ENCODE measurements at places on chromosomes 4 and X. TPM values are rescaled to one million over a fixed set of nuclear protein-coding genes. Genes with fewer than 3 reads are reported as not detected.

DNA sequence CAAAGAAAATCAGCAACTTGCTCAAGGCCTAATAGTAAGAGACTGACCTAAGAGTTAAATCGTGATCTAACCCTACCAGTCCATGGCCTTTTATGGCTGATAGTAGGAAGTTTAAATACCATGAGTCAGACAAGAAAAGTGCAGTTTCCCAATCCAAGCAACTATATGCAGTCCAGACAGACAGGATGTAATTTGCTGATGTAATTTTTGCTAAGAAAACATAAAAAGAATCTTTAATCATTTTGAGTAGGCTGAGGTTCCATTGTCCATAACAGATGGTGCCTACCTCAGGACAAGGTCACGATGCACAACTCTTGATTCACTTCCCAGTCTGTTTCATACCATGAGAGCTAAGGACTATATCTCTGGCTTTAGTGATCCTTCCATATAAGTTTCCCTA is 317.5 kb upstream of the GRIA3 start:
- no peak overlapping the region for H3K27ac ChIP-seq
- H3K27me3 ChIP-seq: no peaks in the 10 kb centered on the region
- H3K36me3 ChIP-seq: no peaks in the 10 kb centered on the region
- no peak overlapping the region for H3K4me3 ChIP-seq
- no peak for DNase-seq

- no peak overlapping the region for H3K27ac ChIP-seq
- H3K36me3 ChIP-seq: no peaks in the 10 kb centered on the region
- DNase-seq: no peak
- no peak overlapping the region for H3K4me3 ChIP-seq
Observed at GRCh38 chr4:52094376-52095145, 43.5 kb downstream of the SPATA18 start.

DNA sequence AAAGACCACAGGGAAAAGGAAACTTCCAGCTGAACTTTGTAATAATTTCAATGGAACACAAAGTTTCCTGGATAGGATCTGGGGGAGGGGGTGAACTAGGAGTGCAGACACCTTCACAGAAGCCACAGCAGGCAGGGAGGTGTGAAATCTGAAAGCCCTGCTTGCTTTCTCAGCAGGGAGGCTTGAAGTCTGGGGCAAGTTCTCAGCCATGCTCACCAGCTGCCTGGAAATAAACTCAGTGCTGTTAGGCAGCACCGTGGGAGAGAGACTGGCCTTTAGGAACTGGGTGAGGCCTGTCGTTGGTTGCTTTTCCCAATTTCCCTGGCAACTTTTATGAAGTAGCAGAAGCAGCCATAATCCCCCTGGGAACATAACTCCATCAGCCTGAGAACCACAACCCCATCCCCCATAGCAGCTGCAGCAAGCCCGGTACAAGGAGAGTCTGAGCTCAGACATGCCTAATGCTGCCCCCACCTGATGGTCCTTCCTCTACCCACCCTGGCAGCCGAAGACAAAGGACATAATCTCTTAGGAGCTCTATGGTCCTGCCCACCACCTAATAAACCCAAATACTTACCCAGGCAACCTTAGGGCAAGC is 39.2 kb upstream of the NMU start:
- H3K4me3 ChIP-seq: no peak overlapping the region
- no peak for DNase-seq
- H3K27me3 ChIP-seq: peaks cover 3% of the 10 kb centered on the region
- no peaks in the 10 kb centered on the region for H3K36me3 ChIP-seq

- H3K4me1 ChIP-seq: no peaks in the 10 kb centered on the region
- peaks cover 5% of the 10 kb centered on the region for H3K27me3 ChIP-seq
- no peak for DNase-seq
- H3K4me3 ChIP-seq: no peak overlapping the region
- no peaks in the 10 kb centered on the region for H3K36me3 ChIP-seq
Observed at GRCh38 chrX:101986586-101986985, 54.8 kb upstream of the ZMAT1 start.

GRCh38 chr4:84568496-84568895 is 14.4 kb upstream of the CDS1 start:
- H3K4me1 ChIP-seq: no peaks in the 10 kb centered on the region
- no peak overlapping the region for H3K27ac ChIP-seq
- H3K4me3 ChIP-seq: no peak overlapping the region
- H3K36me3 ChIP-seq: no peaks in the 10 kb centered on the region
- DNase-seq: no peak

DNA sequence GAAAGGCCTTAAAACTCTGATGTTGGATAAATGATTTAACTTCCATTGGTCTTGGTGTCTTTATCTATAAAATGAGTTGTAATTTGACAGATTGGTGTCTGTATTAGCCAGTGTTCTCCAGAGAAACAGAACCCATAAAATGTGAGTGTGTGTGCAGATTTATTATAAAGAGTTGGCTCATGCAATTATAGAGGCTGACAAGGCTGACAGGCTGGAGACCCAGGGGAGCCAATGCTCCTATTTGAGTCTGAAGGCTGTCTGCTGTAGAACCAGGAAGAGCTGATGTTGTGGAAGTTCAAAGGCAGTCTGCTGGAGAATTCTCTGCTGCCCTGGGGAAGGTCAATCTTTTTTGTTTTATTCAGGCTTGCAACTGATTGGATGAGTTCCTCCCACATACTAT is 131.7 kb downstream of the SLC4A4 start:
- H3K27ac ChIP-seq: no peak overlapping the region
- H3K36me3 ChIP-seq: peaks cover 21% of the 10 kb centered on the region
- no peaks in the 10 kb centered on the region for H3K4me1 ChIP-seq
- H3K27me3 ChIP-seq: no peaks in the 10 kb centered on the region

DNA sequence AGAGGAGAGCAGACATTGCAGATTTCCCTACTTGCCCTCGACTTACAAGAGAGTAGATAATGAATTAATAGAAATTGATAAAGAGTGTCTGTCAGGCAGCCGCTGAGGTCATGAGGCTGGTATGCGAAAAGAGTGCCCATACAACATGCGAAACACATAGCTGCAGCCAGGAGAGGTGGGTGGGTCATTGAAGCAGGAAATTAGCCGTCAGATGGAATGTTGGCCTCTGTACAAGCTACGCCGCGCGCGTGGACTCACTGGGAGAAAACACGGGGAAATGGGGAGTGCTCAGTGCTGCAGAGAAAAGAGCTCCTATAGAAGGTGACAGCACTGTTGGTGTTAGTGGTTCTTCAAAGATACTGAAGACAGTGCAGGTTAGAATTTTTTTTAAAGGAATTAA is 125.1 kb downstream of the RAPGEF2 start:
- H3K27ac ChIP-seq: peak overlapping the region; percentile 90
- H3K4me3 ChIP-seq: no peak overlapping the region
- DNase-seq: peak; percentile 89
- H3K4me1 ChIP-seq: peaks cover 4% of the 10 kb centered on the region

DNA sequence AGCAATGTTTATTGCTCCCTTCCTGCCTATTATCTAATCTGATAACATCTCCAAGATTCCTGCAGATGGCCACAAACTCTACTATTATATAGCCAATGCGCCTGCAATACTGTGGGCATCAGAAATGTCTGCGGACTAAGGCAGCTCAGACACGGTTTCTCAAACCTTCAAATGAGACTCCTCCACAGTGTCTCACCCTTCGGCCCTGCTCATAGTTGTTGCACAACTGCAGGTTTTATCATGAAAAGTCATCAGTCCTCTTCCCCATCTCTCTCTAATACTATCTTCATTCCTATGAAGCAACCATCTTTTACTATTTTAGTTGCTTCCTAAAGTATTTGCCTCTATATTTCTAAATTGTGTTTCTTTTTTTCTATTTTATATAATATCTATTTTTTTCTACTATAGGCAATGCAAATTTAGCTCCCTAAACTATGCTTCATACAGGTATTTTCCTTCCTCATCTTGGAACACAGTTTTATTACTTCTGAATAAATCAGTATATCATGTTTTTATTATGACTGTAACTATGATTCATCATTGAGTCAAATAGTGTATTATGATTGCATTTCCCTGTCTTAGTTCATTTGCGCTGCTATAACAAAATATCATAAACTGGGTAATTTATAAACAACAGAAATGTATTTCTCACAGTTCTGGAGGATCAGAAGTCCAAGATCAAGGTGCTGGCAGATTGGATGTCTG is 129.7 kb upstream of the EDNRA start:
- H3K27me3 ChIP-seq: no peaks in the 10 kb centered on the region
- H3K4me3 ChIP-seq: no peak overlapping the region
- H3K4me1 ChIP-seq: peaks cover 3% of the 10 kb centered on the region
- H3K36me3 ChIP-seq: no peaks in the 10 kb centered on the region

GRCh38 chr4:113300471-113300928 is 251.0 kb downstream of the ANK2 start:
- DNase-seq: peak; percentile 9
- H3K4me1 ChIP-seq: no peaks in the 10 kb centered on the region
- H3K27me3 ChIP-seq: no peaks in the 10 kb centered on the region
- H3K27ac ChIP-seq: no peak overlapping the region
- H3K4me3 ChIP-seq: no peak overlapping the region

- no peak overlapping the region for H3K4me3 ChIP-seq
- H3K27ac ChIP-seq: no peak overlapping the region
- H3K36me3 ChIP-seq: no peaks in the 10 kb centered on the region
- peak; percentile 22 for DNase-seq
- H3K4me1 ChIP-seq: no peaks in the 10 kb centered on the region
Observed at GRCh38 chrX:54181202-54181953, 1.7 kb downstream of the FAM120C start.

DNA sequence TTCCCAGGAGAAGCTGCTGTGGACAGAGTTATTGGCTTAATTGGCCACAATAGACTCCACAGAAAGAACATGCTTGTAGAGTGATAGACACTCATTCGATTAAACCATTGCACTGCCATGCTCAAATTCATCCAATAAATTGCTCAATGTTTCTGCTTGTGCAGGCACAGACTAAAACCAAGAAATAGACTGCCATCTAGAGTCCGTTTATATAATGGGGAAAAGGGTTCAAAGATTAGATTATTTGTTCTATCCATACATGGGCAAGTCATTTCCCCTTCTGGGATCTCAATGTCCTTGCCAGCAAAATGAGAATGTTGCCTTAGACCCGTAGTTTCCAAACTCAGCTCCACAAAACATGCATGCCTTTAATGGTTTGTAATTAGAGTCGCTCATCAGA is 8.7 kb downstream of the SMIM10 start:
- no peak overlapping the region for H3K27ac ChIP-seq
- H3K4me3 ChIP-seq: no peak overlapping the region
- no peaks in the 10 kb centered on the region for H3K36me3 ChIP-seq

DNA sequence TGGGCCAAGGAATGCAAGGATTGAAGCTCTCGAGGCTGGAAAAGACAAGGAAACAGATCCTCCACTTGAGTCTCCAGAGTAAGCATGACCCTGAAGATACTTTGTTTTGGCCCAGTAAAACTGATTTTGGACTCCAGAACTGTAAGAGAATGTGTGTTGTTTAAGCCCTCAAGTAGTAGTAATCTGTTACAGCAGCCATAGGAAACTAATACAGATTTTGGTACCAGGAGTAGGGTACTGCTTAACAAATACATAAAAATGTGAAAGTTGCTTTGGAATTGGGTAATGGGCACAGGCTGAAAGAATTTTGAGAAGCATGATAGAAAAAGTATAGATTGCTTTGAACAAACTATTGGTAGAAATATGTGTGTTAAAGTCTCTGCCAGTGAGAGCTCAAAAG is 17.4 kb upstream of the FRAS1 start:
- no peak for DNase-seq
- H3K4me1 ChIP-seq: no peaks in the 10 kb centered on the region

GRCh38 chrX:24775891-24776290 is 82.2 kb downstream of the POLA1 start:
- DNase-seq: no peak
- H3K27ac ChIP-seq: no peak overlapping the region
- H3K4me1 ChIP-seq: no peaks in the 10 kb centered on the region

DNA sequence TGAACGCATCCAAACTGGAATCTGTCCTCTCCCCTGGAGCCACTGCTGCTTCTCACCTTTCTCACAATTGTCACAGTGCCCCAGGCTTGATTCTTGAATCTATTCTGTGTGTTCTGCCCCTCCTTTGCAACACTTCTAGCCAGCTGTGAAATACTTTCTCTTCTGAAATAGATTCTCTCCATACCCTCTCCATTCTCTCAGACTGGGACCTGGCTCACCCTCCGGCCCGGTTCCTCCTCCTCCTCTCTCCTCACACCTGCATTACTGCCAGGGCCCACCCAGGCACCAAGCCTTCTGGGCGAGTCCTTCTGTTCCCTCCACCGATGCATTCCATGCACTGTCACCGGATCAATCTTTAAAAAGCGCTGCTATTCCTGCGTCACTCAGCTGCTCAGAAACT is 336.1 kb downstream of the UNC5C start:
- no peaks in the 10 kb centered on the region for H3K4me1 ChIP-seq
- no peak for DNase-seq
- H3K36me3 ChIP-seq: no peaks in the 10 kb centered on the region

- peaks cover 2% of the 10 kb centered on the region for H3K27me3 ChIP-seq
- H3K4me1 ChIP-seq: no peaks in the 10 kb centered on the region
- H3K27ac ChIP-seq: no peak overlapping the region
- H3K4me3 ChIP-seq: no peak overlapping the region
Observed at GRCh38 chrX:119174900-119175299, 47.3 kb upstream of the KIAA1210 start.

DNA sequence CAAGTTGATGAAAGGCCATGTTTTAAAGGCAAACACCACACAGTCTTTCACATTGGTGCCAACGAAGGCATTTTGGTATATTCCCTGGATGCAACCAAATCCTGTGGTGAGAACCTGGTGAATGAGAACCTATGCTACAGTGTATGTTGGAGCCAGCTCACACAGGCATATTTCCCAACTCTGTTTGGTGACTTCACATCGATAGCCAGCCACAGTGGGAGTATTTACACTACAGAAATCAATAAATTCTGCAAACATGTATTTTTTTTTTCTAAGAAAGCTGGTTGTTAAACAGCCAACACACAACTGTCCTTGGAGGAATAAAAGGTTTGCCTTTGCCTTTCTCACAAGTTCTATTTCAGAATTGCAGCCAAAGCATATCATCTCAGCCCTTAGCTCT is 691.0 kb downstream of the GRID2 start:
- no peaks in the 10 kb centered on the region for H3K27me3 ChIP-seq
- no peaks in the 10 kb centered on the region for H3K4me1 ChIP-seq
- H3K36me3 ChIP-seq: no peaks in the 10 kb centered on the region

DNA sequence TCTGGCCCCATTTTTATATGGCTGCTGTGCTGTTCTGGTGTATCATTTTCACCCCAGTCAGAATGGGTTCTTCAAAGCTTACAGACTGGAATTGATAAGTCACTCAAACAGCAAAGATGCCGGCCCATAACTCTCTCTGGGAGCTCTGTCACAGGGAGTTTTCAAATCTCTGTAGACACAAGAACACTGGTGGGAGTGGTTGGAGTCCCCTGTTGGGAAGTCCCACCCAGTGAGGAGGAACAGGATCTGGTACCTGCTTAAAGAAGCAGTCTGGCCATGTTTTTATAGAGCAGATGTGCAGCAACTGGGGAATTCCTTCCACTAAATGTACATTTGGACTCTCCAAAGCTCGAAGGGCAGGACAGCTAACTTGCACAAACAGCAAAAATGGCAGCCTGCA is 69.3 kb upstream of the UGT2B7 start:
- DNase-seq: no peak
- H3K27ac ChIP-seq: no peak overlapping the region
- no peaks in the 10 kb centered on the region for H3K4me1 ChIP-seq
- no peaks in the 10 kb centered on the region for H3K27me3 ChIP-seq
- no peaks in the 10 kb centered on the region for H3K36me3 ChIP-seq

- no peaks in the 10 kb centered on the region for H3K36me3 ChIP-seq
- no peak for DNase-seq
- no peak overlapping the region for H3K4me3 ChIP-seq
- H3K27ac ChIP-seq: peak overlapping the region; percentile 63
- H3K27me3 ChIP-seq: no peaks in the 10 kb centered on the region
Observed at GRCh38 chr4:169305651-169306050, 34.9 kb upstream of the SH3RF1 start.

The FAM149A gene
- polyA plus RNA-seq: 2.5 TPM

The SYNPO2 gene
- polyA plus RNA-seq: 3.5 TPM

The TCEAL5 gene
- polyA plus RNA-seq: 0.03 TPM

The SEC24B gene
- polyA plus RNA-seq: 8.0 TPM

The SCFD2 gene
- 10.3 TPM for polyA plus RNA-seq

The FAM9A gene
- not detected for polyA plus RNA-seq

Data from lung (tissue), 17 donors.